Esophagus squamous epithelium (tissue), 5 donors: ENCODE measurements at places on chromosomes 3 and 15.

DNA sequence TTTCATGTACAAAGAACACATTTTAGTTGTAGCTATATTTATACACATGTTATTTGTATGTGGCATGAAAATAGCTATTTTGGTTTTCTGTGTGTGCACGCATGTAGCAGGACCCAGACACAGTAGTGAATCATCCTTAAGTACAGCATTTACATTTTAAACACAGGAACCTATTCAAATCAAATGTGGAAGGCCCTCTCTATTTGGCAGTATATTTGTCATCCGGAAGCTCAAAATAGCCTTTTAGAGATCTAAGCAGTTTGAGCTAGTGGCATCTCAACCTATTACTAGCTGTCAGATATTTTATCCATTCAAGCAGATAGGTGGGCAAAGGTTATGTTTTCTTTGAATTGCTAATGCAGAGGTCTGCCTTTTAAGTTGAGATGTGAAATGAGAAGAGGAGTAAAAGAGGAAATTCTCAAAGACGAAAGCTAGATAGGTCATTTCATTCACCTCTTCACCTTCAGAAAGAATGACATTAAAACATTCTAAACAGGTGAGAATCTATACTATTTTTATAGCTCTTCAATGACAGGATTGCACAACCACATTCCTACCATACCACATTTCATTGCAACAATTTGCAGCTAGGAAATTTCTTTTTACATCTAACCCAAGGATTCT lies 46.3 kb upstream of the TIPARP start:
- no peak for DNase-seq

DNA sequence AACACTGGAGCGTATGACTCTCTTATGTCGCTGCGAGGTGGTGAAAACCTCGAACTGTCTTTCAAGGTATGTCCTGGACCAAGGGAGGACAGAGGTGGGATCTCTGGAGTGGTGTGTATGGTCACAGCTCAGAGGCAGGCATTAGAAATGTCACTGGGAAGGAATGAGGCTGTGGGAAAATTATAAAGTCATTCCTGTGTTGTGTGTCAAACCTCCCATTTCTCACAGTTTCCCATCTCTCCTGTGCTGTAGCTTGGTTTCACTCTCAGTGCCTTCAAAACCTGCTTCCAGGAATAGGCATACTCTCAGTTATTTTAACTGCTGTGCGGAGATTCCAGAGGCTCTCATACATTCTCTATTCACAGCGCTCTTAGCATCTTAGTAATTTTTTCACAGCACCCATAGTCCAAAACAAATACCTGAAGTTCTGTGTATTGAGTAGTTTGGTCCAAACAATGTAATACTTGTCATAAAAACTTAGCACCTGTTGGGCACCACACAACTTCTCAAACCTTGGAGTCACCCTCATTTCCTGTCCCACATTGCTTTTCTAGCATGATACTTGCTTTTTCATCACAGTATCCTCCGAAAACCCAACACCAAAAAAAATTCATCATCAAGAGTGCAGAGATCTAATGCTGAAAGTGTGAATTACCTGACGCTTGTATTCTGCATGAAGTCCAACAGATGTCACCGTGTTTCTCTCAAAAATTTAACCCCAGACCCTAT lies 36.9 kb downstream of the GALNT15 start:
- DNase-seq = no peak

DNA sequence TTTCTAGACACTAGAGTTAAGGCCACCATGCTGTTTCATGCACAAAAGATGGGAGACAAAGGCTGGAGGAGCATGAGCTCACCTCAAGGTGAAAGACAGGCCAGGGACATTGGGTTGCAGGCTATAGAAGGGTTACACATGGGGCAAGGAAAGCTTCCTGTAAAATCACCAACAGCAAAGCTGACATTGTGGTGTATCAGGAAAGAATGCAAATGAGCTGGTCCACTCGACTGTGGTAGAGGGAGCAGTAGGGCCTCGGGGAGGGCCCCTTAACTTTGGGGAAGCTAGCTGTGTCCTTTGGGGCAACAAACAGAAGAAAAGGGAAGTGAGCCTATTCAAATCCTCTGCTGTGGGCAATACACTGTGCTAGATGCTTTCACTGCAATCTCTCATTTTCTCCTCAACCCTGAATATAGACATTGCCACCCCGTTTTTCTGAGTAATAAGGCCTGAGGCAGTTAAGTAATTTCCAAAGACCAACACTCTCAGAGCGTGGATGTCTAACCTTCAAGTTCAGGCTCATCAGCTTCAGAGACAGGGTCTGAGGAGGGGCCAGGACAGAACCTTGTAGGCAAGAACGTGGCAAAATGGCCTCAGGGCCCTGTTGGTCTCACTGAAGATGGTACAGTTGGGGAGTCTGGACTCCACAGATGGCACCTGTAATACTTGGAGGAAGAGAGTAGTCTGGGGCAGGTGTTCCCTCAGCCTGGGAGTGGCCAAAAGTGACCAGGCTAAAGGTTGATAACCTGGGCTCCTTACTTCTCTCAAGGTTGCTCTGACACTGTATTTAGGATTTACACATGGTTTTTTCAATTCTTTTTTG lies 24.1 kb downstream of the CX3CR1 start:
- DNase-seq = peak; percentile 19

DNA sequence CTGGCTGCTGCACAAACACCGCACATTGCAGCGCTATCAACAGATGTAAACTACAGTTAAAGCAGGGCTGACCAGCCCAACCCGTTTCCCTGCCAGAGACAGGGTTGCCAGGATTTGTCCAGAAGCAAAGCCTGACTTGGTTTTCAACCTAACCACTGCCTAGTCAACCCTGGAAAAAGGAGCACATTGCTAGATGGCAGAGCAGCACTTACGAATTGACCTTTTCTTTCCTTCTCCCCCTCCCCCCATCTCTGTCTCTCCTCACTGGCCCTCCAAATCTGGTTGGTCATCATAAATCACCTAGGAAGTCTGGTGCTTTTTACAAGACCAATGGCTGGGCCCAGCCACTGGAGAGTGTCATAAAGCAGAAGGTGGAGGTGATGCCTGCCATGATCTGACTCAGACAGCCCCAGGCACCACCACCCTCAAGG lies 51.3 kb downstream of the ABCC5 start:
- DNase-seq = no peak

DNA sequence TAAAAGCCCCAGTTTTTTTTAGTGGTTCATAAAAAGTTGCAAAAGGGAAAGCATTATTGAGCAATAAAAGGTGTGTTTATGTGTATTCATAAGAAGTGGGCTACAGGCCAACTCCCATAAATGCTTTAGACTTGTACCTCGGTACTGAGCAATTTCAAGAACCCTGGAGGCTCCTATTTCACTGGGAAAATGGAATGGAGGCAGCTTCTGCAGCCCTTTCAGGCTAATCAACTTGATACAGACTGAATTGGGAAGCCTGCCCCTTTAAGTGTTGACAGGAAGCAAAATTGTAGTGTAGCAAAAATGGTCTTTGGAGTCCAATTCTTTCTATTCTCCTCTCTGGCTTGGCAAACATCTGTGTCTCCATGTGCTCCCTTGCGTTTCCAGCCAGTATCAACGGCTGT lies 118.8 kb downstream of the ECT2 start:
- DNase-seq = no peak

DNA sequence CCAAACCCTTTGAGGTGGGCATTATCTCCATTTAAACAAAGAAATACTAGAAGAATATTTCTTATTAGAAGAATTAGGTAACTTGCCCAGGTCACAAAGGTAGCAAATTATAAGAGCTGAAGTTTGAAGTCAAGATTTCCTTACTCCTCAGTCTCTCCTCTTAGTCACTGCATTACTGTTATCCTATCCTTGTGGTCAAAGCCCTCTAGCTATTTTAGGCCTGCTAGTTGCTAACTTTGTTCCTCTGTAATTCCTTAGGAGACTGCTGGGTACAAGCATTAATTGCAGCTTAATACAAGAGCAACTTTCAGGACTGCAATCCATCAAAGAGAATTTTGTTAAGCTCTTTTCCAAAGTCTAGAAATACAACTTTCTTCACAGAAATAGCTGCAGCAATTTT lies 528.2 kb downstream of the ZIC1 start:
- no peak for DNase-seq

DNA sequence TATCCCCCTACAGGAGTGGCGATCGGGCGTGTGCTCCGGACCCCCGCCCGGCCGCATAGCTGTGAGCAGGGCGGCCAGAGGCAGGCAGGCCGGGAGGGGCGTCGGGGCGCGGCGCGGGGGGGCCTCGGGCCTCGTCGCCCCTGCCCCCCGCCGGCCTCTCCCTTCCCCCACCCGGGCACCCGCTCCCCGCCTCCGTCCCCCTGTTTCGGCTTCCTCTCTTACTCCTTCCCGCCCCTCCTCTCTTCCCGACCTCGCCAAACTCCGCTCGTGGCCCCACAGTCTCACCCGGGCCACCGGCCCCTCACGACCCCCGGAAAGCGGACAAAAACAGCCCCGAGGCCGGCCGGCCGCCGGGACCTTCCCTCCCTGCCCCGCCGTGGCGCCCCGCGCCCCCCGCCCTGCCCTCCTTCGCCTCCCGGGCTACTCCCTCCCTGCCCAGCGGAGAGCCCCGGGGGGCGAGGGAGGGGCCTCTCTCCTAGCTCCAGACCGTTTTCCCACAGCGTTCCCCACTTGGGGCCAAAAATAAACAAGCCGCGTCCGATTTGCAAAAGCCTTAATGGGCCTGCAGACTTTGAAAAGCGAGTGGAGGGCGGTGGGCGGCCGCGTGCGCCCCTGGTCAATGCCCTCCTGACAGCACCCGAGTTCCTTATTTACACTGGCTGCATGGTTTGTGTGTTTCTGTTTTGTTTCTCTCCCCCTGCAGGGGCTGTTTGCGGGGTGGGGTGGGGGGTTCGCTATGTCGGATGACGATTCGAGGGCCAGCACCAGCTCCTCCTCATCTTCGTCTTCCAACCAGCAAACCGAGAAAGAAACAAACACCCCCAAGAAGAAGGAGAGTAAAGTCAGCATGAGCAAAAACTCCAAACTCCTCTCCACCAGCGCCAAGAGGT lies 1.0 kb downstream of the UBE2E1 start:
- no peak for DNase-seq

GRCh38 chr3:65674226-65674625 lies 364.5 kb downstream of the MAGI1 start:
- no peak for DNase-seq

DNA sequence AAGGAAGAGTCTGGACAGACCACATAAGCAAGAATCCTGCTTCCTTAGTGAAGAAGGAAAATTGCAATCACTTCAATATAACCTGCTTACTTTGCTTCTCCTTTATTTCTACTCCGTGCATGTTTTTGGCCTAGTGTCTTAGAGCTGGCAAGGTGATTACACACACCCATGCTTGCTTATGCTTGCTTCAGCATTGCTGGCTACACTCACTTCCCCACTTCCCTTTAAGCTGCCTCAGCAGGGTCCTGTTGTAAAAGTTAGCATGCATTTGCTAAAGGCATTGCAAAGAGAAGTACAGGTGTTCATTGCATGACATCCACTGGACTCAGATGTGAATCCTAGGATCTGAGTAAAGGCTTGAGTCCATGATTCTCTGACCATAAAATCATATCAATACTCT lies 47.5 kb upstream of the STT3B start:
- no peak for DNase-seq

DNA sequence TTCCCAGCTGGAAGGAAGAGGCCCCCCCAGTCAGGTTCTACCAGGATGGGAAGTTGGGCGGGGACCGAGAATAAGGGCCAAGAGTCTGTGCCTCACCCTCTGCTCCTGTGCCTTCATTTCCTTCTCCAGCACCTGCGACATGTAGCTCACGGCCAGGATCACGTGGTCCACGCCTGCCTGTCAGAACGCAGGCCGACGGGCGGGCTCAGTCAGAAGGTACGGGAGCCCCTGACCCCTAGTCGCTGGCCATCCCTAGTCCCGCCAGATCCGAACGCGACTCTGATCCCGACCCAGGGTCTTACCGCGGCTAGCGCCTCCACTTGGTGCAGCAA lies 489 bp downstream of the GMPPB start:
- DNase-seq = no peak

DNA sequence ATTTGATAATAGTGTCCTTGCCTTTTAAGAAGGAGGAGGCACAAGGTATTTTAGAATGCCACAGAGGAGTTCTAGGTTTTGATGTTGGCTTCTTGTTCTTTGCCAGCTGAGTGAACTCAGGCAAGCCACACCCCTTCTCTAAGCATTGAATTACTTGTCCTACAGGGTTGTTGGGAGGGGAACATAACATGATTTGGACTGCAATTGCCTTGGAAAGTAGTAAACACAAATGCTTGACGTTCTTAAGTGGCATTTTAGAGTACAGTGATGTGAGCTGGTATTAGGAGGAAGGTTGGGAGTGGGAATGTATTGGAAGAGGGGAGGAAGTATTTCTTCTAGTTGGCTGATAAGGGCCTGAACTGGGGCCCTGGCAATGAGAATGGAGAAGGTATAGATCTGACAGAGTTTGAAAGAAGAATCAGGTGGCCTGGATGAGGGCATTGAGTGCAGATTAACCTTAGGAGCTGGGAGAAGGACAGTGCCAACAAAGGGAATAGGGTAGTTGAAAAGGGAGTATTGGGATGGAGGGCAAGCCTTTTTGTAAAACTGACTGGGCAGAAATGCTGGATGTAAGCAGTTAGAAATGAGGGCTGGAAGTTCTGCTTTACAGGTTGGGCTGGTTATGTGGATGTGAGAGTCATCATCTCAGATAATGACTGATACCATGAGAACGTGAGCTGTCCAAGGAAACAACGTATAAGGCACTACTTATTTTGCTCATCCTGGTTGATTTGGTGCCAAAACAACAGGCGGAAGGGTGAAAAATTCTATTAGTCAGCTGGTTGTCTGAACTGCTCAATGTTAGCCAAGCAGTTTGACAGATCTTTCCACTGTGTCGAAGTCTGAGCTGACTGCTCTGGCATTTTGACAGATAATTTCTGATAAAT lies 16.7 kb downstream of the KAT2B start:
- DNase-seq = no peak

DNA sequence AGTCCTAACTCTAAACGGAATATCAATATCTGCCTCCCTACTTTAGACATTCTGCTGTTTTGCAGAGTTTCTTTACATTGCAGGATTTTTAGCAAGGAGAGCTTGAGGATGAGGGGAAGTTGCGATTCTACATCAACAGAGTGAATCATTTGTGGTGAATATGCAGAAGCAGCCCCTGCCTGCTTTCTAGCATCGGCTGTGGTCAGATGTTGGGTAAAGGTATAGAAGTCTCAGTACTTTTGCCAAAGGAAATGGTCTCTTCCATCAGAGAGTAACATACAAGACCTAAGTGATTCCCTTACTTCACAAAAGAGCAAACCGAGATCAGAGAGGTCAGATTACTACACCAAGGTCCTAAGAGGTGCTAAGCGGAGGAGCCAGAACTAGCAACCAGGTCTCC lies 15.2 kb downstream of the ST3GAL6 start:
- DNase-seq = no peak

- DNase-seq = no peak
Measured at GRCh38 chr3:32406486-32407408, 15.1 kb downstream of the CMTM7 start.

DNA sequence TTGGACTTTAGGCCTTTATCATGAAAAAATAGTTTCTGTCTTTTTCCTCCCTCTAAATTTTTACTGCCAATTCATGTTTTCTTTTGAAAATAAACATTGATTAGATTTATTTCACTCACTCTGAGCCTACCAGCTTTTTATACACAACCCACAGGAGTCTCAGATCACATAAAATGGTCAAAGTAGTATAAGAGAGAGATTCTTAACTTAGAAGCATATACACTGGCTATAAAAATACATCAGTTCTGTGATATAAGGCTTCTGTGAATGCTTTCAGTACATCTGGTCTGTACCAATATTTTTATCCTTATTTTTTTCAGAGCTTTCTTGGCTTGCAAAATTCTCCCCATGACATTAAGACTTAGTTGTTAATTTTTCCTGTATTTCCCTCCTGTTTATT lies 117.0 kb upstream of the PTX3 start:
- DNase-seq = no peak
